ENCODE measurements at places on chromosomes 6 and 20. TPM values are rescaled to one million over a fixed set of nuclear protein-coding genes. Genes with fewer than 3 reads are reported as not detected.
A peak's percentile ranks its signal among the peaks of the same experiment; 100 is the strongest.

GRCh38 chr6:12776291-12776690, 59.7 kb downstream of the PHACTR1 start:
- DNase-seq: no peak

GRCh38 chr6:77633993-77634715, 18.7 kb upstream of the MEI4 start:
- no peak for DNase-seq

Gene EPM2A
- 4.3 TPM for total RNA-seq

DNA sequence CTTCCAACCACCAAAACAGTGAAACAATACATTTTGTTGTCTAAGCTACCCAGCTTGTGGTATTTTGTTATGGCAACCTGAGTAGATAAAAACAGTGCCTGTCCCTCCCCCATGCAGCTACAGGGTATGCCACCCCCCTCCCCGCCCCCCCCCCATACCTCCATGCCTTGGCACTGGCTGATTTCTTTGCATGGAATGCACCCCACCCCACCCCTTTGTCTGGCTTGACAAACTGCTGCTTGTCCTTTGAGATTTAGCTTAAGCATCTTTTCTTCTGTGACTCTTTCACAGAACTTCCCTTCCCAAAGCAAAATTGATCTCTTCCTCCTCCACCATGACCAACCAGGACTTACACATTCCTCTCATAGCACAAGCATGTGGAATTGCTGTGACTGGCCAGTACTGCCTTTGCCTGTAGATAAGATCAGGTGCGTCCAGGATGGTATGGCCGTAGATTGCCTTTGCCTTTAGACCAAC, 64.6 kb upstream of the ADGRF1 start:
- DNase-seq: no peak

GRCh38 chr6:29737707-29738630, 14.7 kb downstream of the HLA-F start:
- DNase-seq: peak; percentile 76

- no peak for DNase-seq
Measured at GRCh38 chr6:135465903-135466302, 31.6 kb downstream of the AHI1 start.

GRCh38 chr6:54206510-54206909, 95.3 kb downstream of the MLIP start:
- no peak for DNase-seq

- DNase-seq: peak; percentile 21
Measured at GRCh38 chr20:50837532-50838321, 42.9 kb downstream of the BCAS4 start.

DNA sequence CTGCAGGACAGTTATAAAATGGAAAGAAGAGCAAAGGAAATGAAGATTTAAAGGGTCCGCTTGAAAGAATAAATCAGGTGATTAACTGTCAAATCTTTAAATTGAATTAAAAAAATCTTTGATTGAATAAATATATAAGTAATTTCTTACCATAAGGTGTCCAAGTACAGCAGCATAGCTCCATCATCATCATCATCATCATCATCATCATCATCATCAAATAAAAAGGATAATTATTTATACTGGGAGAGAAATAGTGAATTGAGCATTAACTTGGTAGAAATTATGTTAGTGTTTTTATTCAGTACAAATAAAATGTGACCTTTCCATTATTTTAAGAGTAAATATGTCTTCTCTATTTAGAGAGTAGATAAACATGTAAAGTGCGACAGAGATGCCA, 745.6 kb upstream of the MARCKS start:
- no peak for DNase-seq

- DNase-seq: no peak
Measured at GRCh38 chr6:126118058-126118755, 131.9 kb downstream of the TRMT11 start.

GRCh38 chr20:24729896-24730605, 219.0 kb upstream of the CST7 start:
- no peak for DNase-seq

DNA sequence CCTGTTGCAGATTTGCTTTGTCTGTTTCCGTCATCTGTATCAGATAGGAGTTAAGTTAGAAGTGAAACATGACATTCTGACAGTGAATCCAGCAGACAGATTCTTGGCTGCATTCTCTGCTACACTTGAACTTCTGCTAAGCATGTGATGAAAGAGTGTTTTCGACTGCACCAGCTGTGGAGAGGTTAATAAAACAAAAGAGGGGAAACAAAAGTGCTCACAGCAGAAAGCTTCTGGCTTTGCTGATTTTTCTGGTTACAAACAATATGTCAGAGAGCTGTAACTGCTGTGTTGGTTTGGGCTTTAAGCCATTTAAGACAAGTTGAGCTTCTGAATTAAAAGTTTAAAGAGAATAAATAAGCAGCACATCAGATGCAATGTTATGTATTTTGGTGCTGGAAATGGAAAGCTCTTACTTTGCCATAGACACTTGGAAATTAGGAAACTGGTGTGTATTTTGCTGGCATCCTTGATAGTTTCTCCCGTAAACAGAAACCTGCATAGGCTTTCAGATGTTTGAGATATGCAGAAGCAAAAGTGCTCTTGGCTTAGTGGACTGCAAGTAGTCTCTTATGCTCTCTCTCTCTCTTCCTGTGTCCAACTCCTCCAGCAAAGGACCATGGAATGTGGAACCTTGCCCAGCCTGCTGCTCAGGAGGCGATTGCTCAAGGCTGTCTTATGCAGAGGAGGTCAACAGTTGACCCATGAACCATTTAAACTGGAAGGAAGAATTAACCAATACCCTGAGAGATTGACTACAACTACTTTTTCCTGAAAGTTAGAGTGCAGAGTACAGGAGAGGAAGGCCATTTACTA, 104.9 kb downstream of the RPS12 start:
- DNase-seq: no peak

GRCh38 chr6:121297694-121298093, 36.6 kb downstream of the TBC1D32 start:
- no peak for DNase-seq

DNA sequence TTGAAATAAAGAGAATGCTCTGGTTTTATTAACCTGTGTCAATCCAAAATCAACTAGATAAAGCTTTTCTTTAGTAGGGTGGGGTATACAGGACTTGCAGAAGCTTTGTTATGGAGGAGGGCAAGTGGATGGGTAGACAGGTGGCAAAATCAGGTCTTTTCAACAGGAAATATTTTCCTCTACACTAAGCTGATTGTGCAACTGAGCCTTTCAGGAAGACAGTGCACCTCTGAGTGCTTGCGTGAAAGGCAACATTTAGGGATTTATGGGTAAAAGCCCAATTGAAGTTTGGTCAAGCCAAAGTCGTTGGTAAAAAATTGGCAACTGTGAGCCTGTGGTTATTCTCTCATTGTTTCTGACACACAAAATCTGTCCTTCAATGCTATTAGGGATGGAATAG, 23.8 kb upstream of the TUBB2A start:
- no peak for DNase-seq

GRCh38 chr6:14676977-14677781, 559.6 kb downstream of the CD83 start:
- DNase-seq: no peak

DNA sequence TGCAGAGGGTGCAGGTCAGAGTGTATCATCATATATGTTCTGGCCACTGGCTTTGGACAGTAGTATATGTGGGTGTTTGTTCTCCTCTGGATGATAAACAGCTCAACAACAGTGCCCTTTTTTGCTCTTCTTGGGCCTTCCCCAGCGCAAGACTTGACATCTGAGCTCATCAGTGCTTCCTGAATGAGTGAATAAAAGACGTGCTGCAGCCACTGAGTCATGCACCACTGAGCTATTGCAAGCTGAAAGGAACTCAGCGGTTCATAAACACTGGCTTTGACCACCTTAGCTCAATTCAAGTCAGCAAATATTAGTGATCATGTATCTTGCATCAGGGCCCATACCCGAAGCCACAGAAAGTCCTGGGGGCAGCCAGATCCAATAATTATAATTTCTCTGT, 105.3 kb upstream of the KCNG1 start:
- DNase-seq: peak; percentile 25

DNA sequence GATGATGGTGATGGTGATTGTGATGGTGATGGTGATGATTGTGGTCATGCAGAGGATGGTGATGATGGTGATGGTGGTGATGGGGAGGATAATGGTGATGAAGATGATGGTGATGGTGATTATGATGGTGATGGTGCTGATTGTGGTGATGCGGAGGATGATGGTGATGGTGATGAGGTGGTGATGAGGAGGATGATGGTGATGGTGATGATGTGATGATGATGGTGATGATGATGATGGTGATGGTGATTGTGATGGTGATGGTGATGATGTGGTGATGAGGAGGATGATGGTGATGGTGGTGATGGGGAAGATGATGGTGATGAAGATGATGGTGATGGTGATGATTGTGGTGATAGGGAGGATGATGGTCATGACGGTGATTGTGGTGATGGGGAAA, 333.7 kb downstream of the CDH4 start:
- no peak for DNase-seq

Gene JPH2
- total RNA-seq: 0.05 TPM

Gene FYN
- total RNA-seq: 208 TPM

Gene LPIN3
- 0.68 TPM for total RNA-seq

GRCh38 chr6:35392773-35393672, 50.7 kb downstream of the PPARD start:
- no peak for DNase-seq

DNA sequence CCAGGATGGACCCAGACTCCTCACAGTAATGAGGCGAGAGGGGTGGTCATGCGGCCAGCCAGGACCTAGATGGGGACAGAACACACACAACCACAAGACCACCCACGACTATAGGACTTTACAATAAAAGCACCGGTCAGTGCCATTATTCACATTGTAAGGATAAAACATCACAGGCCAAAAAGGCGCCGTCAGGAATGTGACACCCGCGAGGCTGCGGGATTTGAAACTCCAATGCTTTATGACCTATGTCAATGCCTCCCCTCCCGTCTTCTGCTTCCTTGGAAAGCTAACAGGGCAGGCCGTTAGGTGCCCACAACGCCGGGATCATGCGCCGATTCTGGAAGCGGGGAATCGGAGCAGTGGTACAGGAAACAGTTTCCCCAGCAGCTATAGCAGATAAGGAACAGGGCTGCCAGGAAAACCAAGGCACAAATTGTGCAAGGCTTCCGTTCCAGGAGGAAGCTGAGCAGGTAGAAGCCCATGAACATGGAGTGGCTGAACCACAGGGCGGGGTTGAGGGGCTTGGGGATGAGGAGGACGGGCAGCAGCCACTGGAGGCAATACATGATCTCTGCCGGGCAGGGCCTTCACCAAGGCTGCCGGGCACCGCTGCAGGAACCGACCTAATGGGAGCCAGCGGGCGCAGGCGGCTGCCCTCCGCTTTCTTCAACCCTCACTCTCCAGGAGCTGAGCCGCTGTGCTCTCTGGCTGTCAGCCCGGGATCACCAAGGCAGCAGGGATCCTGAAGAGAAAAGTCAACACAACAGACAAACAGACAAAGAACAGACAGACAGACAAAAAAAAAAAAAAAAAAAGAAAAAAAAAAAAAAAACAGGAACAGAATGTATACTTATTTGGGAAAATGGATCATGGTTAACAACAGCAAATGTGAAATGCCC, 2.2 kb upstream of the NNAT start:
- DNase-seq: no peak

Gene SOX18
- total RNA-seq: 0.25 TPM
